ENCODE measurements at places on chromosomes 2 and 18.

GRCh38 chr2:191013682-191013931 is 364 bp downstream of the STAT1 start:
- no peak for DNase-seq

DNA sequence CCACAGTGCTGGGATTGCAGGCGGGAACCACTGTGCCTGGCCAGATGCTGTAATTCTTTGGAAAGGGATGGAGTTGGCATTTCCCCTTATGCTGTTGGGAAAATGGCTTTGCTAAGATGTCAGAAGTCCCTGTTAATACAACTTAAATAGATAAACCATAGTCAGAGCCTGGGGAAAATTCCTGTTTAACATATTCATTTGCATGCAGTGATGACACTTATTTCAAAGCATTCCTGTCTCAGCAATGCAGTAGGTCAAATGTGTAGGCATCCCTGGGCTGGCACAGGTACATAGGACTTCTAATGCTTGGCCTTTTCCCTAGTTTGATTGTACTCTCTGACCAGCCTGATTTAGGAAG is 38.6 kb downstream of the RAMP1 start:
- no peak for DNase-seq

- no peak for DNase-seq
These were observed 98.9 kb downstream of the ABI2 start for GRCh38 chr2:203427061-203427460.

DNA sequence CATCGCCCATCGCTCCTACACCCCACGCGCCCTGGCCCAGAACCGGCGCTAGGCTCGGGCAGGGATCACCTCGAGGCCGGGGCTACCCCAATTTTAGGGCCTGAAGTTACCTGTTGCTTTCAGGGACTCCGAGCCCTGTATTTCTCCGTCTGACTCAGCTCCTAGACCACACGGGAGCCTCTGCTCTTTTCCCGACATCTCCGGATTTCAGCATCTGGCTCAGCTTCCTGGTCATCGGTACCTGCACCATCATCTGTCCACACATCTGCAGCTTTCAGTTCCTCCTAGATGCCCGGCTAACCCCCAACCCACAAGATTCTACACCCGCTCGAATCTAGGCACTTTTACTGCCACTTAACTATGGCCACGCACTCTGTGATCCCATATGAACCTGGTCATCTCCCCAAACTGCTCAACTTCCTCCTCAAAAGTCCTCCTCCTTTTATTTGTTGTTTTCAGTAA is 12.1 kb upstream of the HMSD start:
- no peak for DNase-seq

DNA sequence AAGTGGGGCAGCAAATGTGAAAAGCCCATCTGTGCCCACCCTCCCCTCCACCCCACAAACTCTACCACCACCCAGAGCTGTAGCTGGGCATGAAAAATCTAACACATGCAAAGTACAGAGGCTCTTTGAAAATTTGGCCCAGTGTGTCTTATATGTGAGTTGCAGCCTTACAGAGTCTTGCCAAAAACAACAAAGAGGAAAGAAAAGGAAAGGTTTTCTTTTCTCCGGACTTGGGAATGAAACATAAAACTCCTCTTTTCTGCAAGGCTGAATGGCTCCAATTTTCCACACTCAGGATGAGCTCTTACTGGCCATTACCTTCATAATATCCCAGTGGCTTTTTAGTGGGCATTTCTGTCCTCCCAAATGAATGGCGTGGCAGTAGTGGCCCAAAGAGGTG is 27.9 kb upstream of the POU3F3 start:
- no peak for DNase-seq

DNA sequence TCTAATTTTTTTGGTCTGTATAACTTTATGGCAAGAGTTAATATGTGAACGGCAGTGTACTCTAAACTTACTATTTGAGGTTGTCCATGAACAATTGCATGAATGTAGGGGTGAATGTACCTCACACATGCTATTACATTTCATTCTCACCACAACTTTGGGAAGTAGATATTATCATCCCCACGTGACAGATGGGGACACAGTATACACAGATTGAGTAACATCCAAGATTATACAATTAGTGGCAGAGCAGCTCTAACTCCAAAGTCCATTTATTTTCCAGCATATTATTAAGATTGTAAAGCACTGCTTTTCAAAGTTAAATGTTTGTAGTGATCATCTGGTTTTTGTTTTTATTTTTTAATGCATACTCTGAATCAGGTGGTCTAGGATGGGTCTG is 622.1 kb upstream of the ZEB2 start:
- no peak for DNase-seq

DNA sequence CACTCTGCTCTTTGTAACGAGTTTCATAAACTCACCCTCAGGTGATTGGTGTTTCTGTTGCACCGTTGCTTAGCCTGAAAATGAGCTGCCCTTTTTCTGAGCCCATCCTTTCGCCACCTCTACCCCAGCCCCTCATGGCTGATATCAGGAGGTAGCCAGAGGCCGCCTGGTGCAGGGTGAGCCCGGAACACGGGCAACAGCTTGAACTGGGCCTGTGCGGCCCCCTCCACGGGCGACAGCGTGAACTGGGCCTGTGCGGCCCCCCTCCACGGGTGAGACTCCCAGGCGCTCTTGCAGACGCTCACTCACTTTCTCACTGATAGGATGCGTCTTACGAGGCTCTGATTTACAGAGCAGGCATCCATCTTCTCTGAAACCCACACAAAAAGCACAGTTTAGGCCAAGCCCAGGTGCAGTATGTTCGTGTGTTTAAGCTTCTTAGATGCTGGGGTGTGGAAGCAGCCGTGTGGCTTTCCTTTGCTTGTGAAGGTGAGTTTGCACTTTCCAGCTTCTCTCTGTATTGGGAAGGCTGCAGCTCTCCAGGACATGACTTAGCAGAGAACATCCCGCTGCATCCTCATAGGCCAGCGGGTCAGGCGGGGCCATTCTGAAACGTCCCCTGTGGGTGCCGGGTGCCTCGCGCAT is 83.5 kb downstream of the NFATC1 start:
- DNase-seq = no peak

GRCh38 chr2:211487733-211488132 is 931.3 kb downstream of the CPS1 start:
- DNase-seq = no peak

GRCh38 chr2:1572638-1573037 is 159.4 kb downstream of the TPO start:
- DNase-seq = no peak

DNA sequence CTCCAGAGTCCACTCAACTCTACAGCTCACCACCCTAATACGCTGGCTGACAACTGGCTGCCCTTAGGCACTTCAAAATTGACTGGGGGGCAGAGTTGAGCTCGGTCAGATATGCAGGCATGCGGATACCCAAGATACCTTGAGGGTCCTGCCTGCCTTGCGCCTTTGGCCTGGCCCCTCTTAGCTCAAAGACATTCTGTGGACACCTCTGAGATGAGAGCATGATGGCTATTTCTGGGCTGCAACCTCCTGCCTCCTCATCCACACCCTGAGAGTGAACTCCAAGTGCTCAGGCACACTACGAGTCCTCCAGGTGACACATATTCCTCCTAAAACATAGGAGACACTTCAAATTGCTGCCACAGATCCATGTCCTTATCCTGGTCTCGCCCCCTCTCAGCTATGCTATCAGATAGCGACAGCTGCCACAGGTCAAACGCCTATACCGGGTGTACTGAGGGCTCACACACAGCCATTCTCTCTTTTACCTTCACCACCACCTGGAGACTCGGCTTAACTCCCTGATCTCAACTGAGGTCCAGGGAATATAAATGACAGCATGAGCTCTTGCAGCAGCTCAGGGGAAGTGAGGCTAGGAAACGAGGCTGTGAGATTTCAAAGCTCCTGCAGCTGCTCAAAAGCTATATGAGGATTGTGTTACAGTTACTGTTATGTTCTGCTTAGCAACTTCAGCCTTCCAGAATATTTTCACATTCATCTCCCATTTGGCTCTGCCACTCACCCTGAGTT is 60.5 kb upstream of the TEX51 start:
- no peak for DNase-seq

DNA sequence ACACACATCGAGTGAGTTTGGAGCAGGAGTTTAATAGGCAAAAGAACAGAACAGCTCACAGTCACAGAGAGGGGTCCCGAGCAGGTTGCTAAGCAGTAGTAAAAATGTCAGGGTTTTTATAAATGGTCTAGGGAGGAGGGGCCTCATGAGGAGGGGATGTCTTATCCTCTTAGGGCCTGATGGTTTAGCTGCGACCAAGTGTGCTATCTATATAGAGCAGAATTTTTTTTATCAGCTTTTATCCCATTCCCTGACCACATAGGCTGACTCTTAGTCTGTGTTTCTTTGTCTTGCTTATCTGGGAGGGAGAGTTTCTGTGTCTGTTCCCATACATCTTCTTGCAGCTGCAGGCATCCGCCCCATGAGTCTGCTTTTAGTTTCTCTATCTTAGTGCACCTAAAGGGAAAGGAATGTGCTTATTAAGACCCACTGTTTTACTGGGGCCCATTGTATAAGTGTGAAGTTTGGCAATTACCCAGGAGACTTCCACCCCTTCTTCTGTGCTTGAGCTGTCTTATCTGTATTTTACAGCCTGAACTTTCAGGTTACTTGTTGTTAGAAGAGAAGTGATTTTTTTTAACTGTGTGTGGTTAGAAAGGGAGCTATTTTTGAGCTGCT is 30.4 kb upstream of the GMCL1 start:
- no peak for DNase-seq

- no peak for DNase-seq
These were observed 291.2 kb downstream of the MYT1L start for GRCh38 chr2:2039826-2040225.

DNA sequence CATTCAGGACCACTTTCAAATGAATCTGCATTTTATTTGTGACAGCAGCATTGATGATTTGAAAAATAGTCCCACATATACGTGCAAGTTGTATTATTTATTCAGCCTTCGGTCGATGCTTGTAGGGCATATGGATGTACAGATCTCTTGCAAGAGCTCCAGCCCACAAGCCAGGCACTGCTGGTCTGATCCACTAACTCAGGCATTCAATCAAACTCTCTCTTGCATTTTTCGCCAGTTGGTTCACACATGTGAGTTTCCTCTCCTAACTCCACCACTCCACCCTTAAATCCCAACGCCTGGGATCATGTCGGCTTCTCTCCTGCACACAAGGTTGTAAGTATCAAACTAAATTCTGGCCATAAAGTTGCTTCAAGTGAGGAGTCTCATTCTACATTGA is 318.7 kb downstream of the CYP26B1 start:
- DNase-seq = no peak
